ENCODE measurements at places on chromosomes 4 and X. TPM values are rescaled to one million over a fixed set of nuclear protein-coding genes. Genes with fewer than 3 reads are reported as not detected.

- H3K4me3 ChIP-seq, result no peak overlapping the region
- no peaks in the 10 kb centered on the region for H3K4me1 ChIP-seq
- H3K36me3 ChIP-seq, result no peaks in the 10 kb centered on the region
- H3K27me3 ChIP-seq, result no peaks in the 10 kb centered on the region
Measured at GRCh38 chrX:113741744-113742143, 842.1 kb upstream of the HTR2C start.

CCSER1 gene
- 9.5 TPM for polyA plus RNA-seq

GSX2 gene
- polyA plus RNA-seq, result not detected

DNA sequence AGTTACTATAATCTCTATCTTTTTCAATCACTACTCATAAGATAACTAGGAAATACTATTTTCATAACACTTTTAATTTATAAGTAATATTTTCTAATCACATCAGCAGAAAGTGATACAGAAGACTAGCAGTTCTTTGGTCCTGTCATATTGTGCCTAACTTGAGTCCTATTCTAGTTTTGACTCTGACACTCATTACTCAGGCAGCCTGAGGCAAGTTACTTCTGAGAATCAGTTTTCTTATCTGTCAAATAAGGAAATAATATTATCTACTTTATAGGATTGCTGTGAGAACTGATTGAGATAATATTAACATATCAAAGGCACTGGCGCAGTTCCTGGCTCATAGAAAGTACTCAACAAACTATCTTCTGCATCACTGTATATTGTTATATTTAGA is 17.8 kb downstream of the PITX2 start:
- no peak for DNase-seq
- no peak overlapping the region for H3K27ac ChIP-seq
- H3K36me3 ChIP-seq, result no peaks in the 10 kb centered on the region

ATXN3L gene
- not detected for polyA plus RNA-seq

DNA sequence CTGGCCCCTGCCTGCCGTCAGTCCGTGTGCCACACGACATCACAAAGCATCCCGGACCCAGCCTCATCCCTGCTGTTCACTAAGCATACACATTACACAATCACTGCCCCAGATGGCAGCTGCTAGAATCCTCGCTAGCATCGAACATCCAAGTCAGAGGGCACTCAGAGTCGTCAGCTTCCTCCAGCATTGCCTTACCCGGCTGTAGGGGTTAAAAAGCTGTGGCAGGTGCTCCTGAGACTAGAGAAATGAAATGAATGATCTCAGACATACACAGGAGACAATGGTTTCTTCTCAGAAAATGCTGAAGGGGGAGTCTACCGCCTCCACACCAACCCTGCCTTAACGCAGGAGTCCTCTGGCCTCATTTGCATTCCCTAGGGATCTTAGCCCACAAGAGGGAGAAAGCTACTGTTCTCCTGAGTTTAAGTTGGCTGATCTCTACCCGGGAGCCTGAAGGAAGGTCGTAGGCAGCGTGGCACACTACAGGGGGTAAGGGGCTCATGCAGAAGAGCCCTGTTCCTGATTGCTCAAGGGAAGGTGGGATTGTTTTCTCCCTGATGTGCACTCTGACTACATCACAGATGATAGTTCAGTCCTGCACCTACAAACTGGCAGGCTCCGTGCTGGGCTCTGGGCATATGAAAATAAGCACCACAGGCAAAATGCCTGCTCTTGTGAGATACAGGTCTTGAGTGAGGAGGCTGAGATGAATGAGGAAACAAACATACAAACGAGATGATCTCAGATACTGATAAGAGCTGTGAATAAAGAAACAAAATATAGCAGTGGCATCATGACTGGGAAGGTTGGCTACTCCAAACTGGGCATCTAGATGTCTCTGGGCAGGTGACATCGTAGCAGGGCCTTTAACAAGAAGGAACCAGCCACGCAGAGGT is 2.6 kb upstream of the KIAA0232 start:
- H3K27me3 ChIP-seq, result no peaks in the 10 kb centered on the region
- peak overlapping the region; percentile 1 for H3K27ac ChIP-seq
- no peak overlapping the region for H3K4me3 ChIP-seq
- H3K4me1 ChIP-seq, result peaks cover 11% of the 10 kb centered on the region

- H3K36me3 ChIP-seq, result no peaks in the 10 kb centered on the region
- H3K27ac ChIP-seq, result no peak overlapping the region
- no peak overlapping the region for H3K4me3 ChIP-seq
- DNase-seq, result no peak
- no peaks in the 10 kb centered on the region for H3K4me1 ChIP-seq
Measured at GRCh38 chr4:19927381-19927780, 324.3 kb upstream of the SLIT2 start.

LARP7 gene
- 60.7 TPM for polyA plus RNA-seq

DNA sequence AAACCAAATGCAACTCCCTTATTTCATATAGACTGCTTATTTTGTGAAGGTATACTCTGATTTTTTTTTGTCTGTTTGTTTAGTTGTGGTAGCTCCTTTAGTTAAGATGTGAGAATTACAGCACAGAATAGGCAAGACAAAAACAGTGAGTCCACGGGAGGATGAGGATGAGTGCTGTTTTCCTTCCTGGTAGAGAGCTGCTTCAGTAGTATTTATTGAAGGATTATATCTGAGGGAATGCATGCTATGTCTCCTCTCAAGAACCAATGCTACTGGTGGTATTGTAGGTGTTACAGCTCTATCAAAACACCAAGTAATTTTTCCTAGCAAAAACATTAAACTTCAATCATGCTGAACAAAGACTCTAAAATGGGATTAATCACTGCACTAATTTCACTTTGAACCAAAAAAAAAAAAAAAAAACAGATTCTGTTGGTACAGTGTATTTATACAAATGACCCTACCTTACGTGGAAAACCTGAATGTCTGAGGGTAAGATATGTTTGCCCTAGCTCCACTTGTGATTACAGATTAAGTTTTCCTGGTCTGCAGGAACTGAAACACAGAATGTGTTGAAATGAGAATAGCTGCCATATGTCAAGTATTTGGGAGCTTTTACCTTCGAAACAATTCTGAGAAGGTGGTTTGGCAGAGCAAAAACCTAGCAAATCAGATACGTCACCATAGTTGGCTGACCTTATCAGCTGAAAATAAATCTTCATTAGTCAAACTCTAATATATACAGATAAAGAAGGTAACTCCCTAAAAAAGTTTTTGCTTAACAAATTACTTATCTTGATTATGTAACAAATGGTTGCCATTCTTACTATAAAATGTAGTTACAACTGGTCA is 40.3 kb downstream of the PPP3CA start:
- H3K4me1 ChIP-seq, result no peaks in the 10 kb centered on the region
- H3K27ac ChIP-seq, result no peak overlapping the region
- H3K4me3 ChIP-seq, result no peak overlapping the region
- no peak for DNase-seq

DNA sequence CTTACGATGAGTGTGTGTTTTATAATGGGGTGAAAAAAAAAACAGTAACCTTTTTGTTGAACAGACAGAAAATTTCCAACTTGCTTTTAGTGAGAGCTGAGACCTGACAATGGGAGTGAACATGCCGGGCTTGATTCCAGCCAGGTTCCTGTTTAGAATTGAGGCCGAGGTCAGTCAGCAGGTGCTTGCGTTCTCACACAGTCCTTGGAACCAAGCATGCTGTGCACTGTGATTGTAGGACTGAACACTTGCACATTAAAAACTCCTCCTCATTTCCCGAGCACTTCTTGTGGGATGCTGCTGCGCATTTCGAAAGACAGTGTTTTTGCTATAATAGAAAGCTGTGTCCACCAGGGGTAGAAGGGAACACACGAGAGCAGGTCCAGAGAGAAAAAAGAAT is 51.8 kb downstream of the TMEM131L start:
- peaks cover 24% of the 10 kb centered on the region for H3K4me1 ChIP-seq
- H3K4me3 ChIP-seq, result no peak overlapping the region
- H3K27ac ChIP-seq, result peak overlapping the region; percentile 45
- no peak for DNase-seq
- no peaks in the 10 kb centered on the region for H3K36me3 ChIP-seq

SMARCAD1 gene
- polyA plus RNA-seq, result 32.1 TPM

- H3K4me1 ChIP-seq, result no peaks in the 10 kb centered on the region
- no peaks in the 10 kb centered on the region for H3K27me3 ChIP-seq
- no peak overlapping the region for H3K27ac ChIP-seq
- DNase-seq, result no peak
Measured at GRCh38 chr4:160928482-160928881, 1235.3 kb downstream of the FSTL5 start.

- H3K27me3 ChIP-seq, result no peaks in the 10 kb centered on the region
- H3K4me3 ChIP-seq, result no peak overlapping the region
- H3K27ac ChIP-seq, result no peak overlapping the region
Measured at GRCh38 chr4:7880683-7881082, 59.0 kb downstream of the AFAP1 start.

NMU gene
- polyA plus RNA-seq, result 1.3 TPM

DDIT4L gene
- polyA plus RNA-seq, result 1.5 TPM

DNA sequence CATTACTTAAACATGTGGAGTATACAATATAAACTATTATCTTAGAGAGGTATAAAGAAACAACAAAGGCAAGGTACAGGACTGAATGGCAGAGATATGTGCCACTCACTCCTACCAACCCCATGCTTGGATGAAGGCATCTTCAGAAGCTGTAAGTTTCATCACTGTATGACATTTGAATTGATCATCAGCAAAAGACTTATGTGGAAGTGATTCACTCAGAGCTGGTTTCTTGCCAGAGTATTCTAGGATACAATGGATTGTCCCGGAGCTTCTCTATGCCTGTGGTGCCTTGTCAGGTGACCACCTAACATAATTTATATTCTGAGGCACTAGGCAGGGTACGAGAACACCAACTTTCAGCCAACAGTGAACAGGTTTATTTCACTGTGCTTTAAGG is 392.2 kb downstream of the PPP1R2C start:
- no peaks in the 10 kb centered on the region for H3K4me1 ChIP-seq
- H3K27me3 ChIP-seq, result no peaks in the 10 kb centered on the region
- no peaks in the 10 kb centered on the region for H3K36me3 ChIP-seq
- DNase-seq, result no peak
- H3K4me3 ChIP-seq, result no peak overlapping the region
- H3K27ac ChIP-seq, result no peak overlapping the region

- H3K27ac ChIP-seq, result no peak overlapping the region
- H3K4me1 ChIP-seq, result peaks cover 8% of the 10 kb centered on the region
- no peaks in the 10 kb centered on the region for H3K36me3 ChIP-seq
- DNase-seq, result peak; percentile 47
- no peak overlapping the region for H3K4me3 ChIP-seq
- no peaks in the 10 kb centered on the region for H3K27me3 ChIP-seq
Measured at GRCh38 chrX:10615931-10616774, 4.2 kb downstream of the MID1 start.

CYLC1 gene
- polyA plus RNA-seq, result not detected

DNA sequence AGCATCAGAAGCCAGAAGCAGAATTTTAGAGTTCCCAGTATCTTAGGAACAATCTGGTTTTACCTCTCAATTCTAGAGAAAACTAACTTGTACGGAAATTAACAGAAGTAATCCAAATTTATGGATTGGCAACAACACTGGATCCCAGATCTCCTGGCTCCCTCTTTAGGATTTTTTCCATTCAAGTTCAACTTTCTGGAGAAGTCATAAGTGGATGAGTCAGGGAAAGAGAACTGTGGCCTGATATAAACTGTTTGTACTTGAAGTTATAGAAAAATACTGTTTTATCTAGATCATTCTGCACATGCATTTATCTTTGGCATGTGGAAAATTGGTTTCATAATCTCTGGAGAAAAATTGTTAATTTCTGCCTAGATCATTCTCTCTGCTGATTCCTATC is 380.4 kb downstream of the PCDH7 start:
- H3K36me3 ChIP-seq, result no peaks in the 10 kb centered on the region
- no peak for DNase-seq
- H3K4me3 ChIP-seq, result no peak overlapping the region
- H3K27me3 ChIP-seq, result no peaks in the 10 kb centered on the region
- H3K4me1 ChIP-seq, result no peaks in the 10 kb centered on the region
- H3K27ac ChIP-seq, result no peak overlapping the region

GRCh38 chr4:185644408-185644807 is 109.1 kb upstream of the PDLIM3 start:
- H3K4me3 ChIP-seq, result no peak overlapping the region
- H3K27ac ChIP-seq, result no peak overlapping the region
- H3K4me1 ChIP-seq, result no peaks in the 10 kb centered on the region
- H3K36me3 ChIP-seq, result peaks cover 14% of the 10 kb centered on the region
- DNase-seq, result no peak

RBM46 gene
- 0.06 TPM for polyA plus RNA-seq

HTN1 gene
- not detected for polyA plus RNA-seq

HTATSF1 gene
- polyA plus RNA-seq, result 59.1 TPM

ADGRG2 gene
- 1.4 TPM for polyA plus RNA-seq

DOK7 gene
- 8.5 TPM for polyA plus RNA-seq

DNA sequence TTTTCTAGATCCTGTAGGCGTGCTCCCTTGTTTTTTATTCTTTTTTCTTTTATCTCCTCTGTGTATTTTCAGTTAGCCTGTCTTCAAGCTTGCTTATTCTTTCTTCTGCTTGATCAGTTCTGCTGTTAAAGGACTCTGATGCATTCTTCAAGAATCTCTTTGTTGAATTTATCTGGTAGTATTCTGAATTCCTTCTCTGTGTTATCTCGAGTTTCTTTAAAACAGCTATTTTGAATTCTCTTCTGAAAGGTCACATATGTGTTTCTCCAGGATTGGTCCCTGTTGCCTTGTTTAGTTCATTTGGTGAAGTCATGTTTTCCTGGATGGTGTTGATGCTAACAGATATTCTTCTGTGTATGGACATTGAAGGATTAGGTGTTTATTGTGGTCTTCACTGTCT is 15.3 kb downstream of the RAB33B start:
- no peak for DNase-seq
- H3K27ac ChIP-seq, result no peak overlapping the region
- H3K27me3 ChIP-seq, result no peaks in the 10 kb centered on the region
- no peaks in the 10 kb centered on the region for H3K4me1 ChIP-seq

ACSL1 gene
- polyA plus RNA-seq, result 13.8 TPM

DNA sequence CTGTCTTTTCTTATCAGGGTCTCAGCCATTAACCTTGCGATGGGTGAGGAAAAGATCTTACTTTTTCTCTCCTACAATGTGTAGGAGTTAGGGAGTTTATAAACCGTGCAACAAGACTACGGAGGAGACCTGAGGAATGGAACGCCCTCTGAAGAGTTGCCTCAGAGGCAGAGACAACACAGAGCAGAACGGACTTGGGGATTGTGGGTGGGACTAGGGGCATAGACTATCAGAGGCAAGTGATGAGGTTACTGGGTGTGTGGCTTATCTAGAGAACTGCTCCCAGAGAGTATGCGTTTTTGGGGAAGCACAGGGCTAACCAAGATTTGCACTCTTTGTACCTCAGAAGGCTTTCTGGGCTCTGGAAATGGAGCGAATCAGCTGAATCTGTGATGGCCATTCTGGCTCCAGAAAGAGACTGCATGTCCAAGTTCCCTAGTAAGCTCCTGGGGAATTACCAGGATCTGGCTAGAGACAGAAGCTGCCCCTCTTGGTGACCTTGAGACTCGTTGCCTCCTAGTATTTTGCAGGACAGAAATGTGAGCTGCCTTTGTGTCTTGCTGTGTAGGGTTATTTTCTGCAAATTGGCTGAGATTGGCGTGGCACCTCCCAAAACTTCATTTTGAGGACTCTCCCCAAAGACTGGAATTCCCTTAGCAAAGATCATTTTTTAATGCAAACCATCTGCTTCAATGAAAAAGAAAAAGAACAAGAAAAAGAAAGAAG is 118.9 kb downstream of the ARSF start:
- no peaks in the 10 kb centered on the region for H3K4me1 ChIP-seq
- no peaks in the 10 kb centered on the region for H3K36me3 ChIP-seq
- no peak overlapping the region for H3K4me3 ChIP-seq
- no peak overlapping the region for H3K27ac ChIP-seq
- H3K27me3 ChIP-seq, result no peaks in the 10 kb centered on the region
- no peak for DNase-seq

- H3K27me3 ChIP-seq, result no peaks in the 10 kb centered on the region
- H3K36me3 ChIP-seq, result no peaks in the 10 kb centered on the region
- DNase-seq, result no peak
- H3K4me1 ChIP-seq, result no peaks in the 10 kb centered on the region
- no peak overlapping the region for H3K4me3 ChIP-seq
Measured at GRCh38 chr4:30559481-30559880, 160.7 kb upstream of the PCDH7 start.

All from large intestine (tissue), 12 donors.